ENCODE measurements at places on chromosomes 3 and 15.
A peak's percentile ranks its signal among the peaks of the same experiment; 100 is the strongest.

- DNase-seq: peak; percentile 61
Observed at GRCh38 chr3:172317984-172318383, 130.3 kb downstream of the GHSR start.

- no peak for DNase-seq
Observed at GRCh38 chr3:58567251-58567515, 10.0 kb downstream of the FAM107A start.

DNA sequence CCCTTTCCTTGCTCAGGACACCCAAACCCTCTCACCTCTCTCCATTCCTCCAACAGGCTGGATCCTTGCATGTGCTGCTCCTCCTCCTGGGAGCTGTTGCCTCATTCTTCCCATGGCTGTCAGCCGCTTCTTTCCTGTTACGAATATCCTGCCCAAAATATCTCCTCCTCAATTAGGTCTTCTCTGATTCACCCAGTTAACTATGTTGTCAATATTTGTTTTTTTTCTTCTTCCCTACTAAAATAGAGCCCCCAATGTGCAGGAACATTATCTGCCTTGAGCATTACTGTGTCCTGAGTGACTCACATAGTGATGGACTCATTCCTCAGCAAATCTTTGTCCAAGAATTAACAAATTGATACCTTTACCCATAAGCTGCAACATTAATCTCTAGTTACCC, 357.2 kb downstream of the CLSTN2 start:
- no peak for DNase-seq

GRCh38 chr3:59374091-59374817, 324.4 kb upstream of the CFAP20DC start:
- DNase-seq: no peak

DNA sequence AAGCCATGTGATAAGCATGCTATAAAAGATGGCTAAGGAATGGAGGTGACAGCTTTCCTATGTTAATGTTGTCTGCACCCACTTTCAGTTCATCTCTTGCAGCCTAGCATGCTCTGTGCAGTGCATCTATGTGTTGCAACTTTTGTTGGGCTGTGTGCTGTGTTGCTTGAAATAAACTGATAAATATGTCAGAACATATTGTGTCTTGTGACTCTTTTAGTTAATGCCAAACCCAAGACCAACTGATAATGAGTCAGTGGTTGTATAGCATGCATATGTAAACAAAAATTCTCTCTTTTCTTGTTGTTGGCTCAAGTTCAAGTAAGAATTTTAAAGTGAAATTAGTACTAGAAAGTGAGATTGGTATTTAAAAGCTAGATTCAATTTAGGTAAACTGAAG, 37.0 kb upstream of the SCN10A start:
- DNase-seq: no peak

DNA sequence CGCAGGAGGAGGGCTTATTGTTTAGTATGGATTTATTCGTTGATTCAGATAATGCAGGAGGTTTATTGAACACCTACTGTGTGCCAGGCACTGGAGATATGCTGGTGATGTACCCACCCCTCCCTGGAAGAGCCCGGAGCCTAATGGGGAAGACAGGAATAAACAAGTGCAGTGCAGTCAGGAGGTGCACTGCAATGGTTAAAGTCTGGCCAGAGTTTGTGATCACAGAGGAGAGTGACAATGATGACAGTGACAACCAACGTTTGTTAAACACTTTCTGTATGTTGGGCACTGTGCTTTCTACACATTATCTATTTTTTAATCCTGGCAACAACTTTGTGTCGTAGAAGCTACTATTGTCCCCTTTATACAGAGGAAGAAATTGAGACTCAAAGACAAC, 70.4 kb downstream of the THSD4 start:
- no peak for DNase-seq

DNA sequence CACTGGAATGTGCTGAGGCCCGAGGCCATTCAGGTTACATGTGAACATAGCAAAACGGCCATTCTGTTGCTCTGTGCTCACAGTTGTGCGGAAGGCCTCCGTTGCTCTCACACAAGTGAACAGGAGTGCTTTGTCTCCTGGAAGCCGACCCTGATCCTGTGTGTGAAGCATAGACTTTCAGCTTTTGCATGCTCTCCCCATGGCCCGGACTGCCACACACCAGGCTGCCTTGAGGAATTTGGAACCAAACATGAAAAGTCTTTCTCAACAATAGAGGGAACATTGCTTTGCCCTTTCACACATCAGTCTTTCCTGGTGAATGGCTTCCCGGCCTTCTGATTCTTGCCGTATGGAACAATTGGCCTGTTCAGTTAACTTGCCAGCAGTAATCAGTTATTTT, 154.8 kb upstream of the LRIG1 start:
- DNase-seq: no peak

DNA sequence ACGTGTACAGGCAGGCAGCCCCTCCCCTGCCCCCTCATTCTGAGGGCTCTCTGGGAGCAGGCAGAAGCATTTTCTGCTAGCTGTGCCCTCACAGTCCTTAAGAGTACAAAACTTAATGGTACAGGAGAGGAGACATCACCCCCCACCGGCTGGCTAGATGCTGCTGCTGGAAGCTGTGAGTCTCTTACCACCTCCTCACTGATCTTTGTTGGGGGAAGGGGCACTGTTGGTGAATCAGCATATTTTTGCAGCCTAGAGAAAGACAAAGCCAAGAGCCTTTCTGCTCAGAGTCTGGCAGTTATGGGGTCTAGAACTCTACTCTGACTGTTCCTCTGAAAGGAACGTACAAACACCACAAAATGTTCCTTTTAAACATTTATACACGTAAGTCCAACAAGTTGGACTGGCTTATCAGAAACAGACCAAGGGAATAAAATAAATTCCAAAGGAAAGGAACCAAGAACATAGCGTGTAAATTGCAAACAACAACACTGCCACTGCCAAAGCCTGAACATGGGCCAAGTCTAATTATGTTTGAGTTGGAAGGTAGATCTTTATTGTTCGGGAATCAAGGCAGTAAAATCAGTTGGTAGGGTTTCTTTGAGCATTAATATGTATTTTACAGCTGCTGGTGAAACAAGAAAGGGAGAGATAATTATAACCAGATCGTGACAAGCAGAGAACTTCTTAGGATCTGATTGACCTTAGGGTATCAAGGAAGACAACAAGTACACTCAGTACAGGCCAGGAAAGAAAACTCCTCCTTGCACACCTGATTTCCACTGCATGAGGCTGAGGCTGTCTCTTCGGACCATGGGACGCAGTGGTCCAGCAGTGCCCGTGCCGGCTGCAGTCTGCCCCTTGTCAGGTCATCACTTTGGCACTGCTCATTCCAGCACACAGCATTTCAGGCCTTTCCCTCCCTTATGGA, 27.4 kb downstream of the CLK3 start:
- no peak for DNase-seq

DNA sequence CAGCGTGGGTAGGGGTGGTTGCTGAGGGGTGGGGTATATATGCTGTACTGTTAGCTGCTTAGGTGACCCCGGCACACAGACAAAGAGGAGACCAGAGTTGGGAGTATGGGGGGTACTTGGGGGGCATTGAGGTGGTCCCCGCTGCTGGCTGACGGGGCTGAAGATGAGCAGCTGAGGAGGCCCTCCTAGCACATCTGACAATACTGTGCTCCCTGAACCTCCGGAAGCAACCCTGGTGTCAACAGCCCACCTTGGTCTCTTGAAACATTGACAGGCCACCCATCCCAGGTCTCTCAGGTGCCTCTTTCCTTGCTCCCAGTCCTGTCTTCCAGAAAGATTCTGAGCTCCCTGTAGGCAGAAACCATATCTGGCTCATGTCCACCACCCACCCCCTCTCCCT, 19.2 kb upstream of the SEMA3F start:
- DNase-seq: no peak

GRCh38 chr3:70737666-70738290, 425.3 kb upstream of the MDFIC2 start:
- no peak for DNase-seq

DNA sequence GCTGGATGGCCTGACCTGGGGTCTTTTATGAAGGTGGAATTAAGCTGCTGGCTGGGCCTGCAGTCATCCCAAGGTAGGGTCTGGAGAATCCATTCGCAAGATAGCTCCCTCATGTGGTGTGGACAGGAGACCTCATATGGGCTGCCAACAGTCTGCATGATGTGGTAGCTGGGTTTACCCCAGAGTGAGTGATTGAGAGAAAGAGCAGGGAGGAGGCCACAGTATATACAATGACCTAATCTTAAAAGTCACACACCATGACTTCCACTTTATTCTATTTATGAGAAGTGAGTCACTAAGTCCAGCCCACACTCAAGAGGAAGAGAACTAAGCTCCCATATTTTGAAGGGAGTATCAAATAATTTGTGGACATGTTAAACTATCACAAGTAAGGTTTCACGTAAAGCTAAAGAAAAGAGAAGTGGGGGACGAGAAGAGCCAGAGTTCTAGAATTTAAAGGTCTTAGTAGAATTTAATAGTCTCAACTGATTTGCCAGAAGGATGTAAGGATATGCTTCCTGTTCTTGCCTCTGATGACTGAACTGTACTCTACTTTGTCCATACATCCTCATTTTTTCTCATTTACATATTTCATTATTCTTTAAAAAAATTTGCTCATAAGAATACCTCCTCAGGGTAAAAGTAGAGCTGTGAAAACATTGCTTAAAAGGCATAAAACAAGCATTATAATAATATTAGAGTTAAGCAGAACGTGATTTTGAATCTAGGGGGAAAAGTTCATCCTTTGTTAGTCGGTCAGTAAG, 184.4 kb downstream of the PEX5L start:
- no peak for DNase-seq

DNA sequence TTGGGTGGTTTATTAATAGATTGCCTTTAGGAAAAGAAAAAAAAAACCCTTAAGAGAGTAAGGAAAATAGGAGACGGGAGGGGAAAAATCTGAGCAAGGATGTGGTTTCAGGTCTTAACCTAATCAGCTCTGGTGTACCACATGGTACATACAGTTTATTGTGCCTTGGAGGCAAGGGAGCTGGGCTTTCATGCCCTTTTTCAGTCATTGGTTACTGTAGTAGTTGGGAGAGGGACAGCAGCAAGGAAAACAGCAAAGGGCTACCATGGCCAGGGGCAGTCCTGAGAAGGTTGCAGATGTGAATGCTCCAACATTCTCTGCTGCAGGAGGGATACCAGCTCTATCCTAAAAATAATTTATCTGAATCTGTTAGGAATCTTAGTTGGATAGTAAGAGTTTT, 5.9 kb downstream of the CMC1 start:
- DNase-seq: no peak

DNA sequence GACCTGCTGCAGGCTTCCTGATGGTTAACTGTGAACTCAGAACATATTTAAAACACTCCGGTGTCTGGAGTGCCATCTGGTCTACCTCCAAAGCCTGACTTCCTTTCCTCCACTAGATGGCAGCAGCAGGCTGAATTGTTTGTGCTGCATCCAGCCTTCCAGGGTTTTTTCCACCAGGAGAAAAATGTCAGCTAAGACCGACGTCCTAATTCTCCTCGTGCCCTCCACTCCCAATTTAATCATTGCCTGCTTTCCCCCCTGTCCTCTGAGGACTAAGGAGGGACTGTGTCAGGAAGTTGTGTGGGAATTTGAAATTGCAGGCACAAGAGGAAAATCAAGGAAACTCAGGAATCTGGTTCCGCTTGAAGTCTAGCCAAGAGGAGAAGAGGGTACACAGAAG, 165.2 kb upstream of the UMPS start:
- DNase-seq: peak; percentile 55

- no peak for DNase-seq
Observed at GRCh38 chr15:71588746-71589145, 221.6 kb upstream of the NR2E3 start.

DNA sequence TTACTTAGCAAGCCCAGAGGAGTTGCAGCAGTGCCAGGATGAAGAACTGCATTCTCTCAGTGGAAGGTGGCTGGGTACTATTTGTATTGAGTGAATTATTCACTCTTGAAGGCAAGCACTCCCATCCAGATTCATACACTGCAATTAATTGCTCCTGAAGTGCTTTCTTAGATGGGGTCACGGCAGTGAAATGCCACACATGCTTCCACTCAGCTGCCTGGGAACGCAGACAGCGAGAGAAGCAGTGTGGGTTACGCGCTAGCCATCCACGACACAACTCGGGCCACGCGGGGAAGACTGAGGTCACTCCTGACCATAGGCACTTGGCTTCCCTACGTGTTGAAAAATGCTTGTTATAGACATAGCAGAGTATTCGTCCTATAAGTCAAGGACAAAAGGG, 30.8 kb upstream of the LMCD1 start:
- DNase-seq: no peak

- no peak for DNase-seq
Observed at GRCh38 chr3:188687389-188687788, 484.4 kb upstream of the TPRG1 start.

DNA sequence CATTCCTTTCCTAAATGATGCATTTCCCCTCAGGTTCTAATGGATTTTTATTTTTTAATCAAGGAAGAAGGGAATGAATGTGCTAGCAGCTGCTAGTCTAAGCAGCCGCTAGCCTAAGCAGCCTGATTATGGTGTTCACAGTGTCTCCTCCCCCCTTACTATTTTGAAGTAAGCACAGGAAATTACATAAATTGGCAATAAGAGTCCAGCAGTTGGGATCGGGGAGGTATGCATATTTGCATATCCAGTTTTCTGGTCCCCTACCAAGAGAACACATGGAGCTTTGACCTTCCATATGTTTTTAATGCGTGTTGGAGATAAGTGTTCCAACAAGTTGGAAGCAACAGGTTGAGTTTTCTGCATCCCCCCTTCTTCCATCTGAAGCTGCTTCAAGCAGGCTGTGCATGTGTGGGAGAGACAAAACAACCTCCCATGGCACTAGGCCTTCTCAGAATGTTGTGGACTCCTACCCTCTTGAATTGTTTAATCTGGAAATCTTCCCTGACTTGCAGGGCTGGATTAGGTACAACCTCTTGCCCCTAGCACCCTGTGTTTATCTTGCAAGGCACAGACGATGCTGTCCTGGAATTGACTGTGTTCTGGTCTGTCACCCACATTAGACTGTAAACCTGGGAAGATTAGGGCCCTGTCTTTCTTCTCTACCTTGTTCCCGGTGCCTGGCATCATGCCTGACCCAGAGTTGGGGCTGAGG, 124.8 kb upstream of the LRIG1 start:
- DNase-seq: no peak

GRCh38 chr3:50100956-50101845, 12.5 kb downstream of the RBM5 start:
- no peak for DNase-seq

GRCh38 chr3:152199102-152199840, 69.5 kb upstream of the MBNL1 start:
- no peak for DNase-seq

GRCh38 chr3:25849641-25850385, 59.9 kb downstream of the OXSM start:
- no peak for DNase-seq

GRCh38 chr3:36911990-36912804, 32.7 kb downstream of the TRANK1 start:
- no peak for DNase-seq

GRCh38 chr15:64523240-64523639, 62.9 kb downstream of the ZNF609 start:
- no peak for DNase-seq

All from Panc1 (cell line).